GM04503 (cell line): ENCODE measurements at places on chromosomes 3 and 15.

- no peak for DNase-seq
These were observed 130.9 kb downstream of the POLQ start for GRCh38 chr3:121414924-121415323.

DNA sequence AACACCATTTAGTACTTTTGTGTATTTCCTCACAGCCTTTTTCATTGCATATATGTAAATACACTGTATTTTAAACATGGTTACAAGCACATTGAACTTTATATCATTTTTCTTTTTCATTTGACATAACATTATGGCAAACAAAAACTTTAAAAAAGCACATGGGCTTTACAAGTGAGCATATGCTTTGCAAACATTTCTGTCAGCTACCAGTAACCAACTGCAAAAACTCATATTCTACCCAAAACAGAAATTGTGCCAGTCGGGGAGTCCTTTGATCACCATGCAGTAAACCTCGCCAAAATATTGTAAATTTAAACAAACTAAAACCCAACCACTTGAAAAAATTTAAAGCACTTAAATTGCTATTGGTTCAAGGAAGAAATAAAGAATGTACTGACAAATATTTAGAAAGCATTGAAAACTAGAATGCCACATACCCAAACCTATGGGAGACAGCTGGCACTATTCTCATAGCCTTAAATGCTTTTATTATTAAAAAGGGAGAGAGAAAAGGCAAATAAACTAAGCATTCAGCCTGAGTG, 24.4 kb downstream of the ZNF710 start:
- no peak for DNase-seq

DNA sequence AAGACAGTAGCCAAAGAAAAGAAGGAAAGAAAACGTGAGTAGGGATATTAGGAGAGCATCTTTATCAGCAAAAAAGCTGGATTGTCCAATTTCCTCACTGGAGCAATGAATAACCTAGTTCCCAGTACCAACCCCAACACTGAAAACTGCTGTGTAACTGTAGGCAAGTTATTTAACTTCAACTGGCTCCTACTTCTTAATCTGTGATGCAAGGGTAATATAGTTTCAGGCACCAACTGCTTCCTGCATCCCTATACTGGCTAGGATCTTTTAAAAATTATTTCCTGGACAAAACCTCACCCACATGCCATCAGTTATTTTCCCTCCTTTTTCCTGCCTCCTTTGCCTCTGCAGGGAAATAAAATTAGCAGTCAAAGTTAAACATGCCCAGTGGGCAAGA, 59.6 kb downstream of the ZBTB20 start:
- no peak for DNase-seq

DNA sequence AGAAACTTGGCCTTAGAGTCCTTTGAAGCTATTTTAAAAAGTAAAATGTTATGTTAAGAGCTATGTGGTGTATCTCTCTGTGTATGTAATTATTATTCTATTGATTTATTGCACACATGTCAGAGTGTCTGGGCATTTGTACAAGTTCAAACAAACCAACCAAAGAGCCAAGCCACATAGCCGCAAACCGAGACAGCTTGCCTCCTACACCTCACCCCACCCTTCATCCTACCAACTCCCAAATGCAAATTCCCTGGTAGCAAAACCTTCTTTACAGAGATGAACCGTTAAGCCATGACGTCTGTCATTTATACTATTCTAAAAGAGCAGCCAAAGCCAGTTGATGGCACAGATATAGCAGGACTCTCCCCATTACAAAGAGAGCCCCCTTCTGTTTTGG, 332.3 kb downstream of the ERC2 start:
- no peak for DNase-seq
